MCF 10A (cell line): ENCODE measurements at places on chromosomes 4 and X. TPM values are rescaled to one million over a fixed set of nuclear protein-coding genes. Genes with fewer than 3 reads are reported as not detected.

The PCDH18 gene
- 3.5 and 4.9 TPM in 2 replicates for total RNA-seq

The RPL39 gene
- total RNA-seq: 1,826 and 1,944 TPM in 2 replicates

GRCh38 chr4:14958436-14958835 is 43.8 kb upstream of the CPEB2 start:
- no peaks in the 10 kb centered on the region for H3K36me3 ChIP-seq
- no peaks in the 10 kb centered on the region for H3K4me1 ChIP-seq

DNA sequence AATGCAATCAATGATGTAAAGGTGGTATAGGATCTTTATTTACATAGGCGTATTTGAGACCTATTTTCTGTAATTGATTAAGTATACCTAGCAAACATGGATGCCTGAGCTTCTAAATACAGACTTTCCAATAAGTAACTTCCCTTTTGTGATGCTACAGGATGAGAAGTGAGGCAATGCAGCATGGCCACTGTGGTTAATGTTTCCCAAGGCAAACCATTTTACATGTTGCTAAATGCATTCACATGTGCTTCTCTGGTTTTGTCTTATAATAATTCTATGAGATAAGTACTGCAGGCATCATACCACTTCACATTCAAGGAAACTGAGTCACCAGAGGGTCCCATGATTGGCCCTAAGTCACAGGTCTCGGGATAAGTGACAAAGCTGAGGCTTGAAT is 35.7 kb upstream of the NKX3-2 start:
- H3K27ac ChIP-seq: no peak overlapping the region
- H3K4me3 ChIP-seq: no peak overlapping the region
- no peak for DNase-seq
- H3K4me1 ChIP-seq: no peaks in the 10 kb centered on the region
- no peaks in the 10 kb centered on the region for H3K27me3 ChIP-seq

DNA sequence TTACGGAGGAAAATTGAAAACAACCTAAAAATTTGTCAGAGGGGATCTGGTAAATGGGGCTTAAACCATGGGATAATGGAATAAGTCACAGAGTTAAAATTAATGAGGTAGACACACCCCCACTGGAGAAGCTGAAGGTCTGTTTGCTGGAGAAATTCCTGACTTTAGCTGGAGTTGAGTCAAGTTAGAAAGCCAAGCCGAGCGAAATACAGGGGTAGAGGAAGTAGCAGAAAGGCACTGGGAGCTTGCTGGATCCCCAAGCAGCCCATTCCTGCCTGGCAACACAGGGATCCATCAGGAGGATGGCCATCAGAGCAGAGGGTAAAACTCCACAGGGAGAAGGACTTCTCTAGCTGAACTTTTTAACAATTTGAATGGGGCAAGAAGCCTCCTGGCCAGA is 163.8 kb downstream of the ATRX start:
- H3K27me3 ChIP-seq: no peaks in the 10 kb centered on the region
- no peak for DNase-seq
- H3K27ac ChIP-seq: no peak overlapping the region
- peaks cover 11% of the 10 kb centered on the region for H3K36me3 ChIP-seq
- H3K4me3 ChIP-seq: no peak overlapping the region

DNA sequence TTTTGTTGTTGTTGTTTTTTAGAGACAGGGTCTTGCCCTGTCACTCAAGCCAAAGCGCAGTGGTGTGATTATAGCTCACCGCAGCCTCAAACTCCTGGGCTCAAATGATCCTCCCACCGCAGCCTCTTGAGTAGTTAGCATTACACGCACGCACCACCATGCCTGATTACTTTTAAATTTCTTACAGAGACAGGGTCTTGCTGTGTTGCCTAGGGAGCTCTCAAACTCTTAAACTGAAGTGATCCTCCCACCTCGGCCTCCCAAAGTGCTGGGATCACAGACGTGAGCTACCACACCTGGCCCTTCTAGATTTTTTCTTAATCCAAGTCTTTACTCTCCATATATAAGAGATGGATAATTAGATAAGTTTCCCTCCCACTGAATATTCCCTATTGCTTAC is 29.2 kb downstream of the FNIP2 start:
- H3K4me3 ChIP-seq: no peak overlapping the region
- H3K27me3 ChIP-seq: no peaks in the 10 kb centered on the region
- peaks cover 25% of the 10 kb centered on the region for H3K4me1 ChIP-seq
- no peak for DNase-seq
- peak overlapping the region; percentile 2 for H3K27ac ChIP-seq
